ENCODE measurements at places on chromosomes 5 and 9.

DNA sequence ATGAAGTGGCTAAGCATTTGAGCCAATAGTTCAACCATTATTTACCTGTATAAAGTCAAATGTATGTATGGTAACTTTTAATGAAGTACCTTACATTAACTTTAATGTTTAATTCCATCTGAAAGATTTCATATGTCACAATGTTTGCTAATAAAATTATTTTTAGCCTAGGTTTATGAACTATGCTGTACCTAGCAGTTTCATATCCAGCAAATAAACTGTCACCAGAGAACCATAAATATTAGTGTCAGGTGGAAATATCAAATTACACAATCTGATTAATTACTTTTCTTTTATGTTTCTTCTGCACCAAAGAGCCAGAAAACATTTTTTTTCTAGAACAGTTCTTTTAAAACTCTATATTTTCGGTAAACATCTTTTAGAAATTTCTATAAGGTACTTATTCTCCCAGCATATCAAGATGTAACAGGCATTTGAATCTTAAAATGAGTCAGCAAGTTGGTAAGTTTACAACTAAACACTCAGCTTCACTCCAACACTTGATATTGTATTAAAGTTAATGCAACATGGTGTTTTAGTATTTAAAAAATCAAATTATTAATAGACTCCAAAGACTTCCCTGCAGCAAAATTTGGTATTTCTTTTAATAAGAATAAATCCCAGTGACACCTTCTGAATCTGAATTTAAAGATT lies 8.5 kb upstream of the CCDC192 start:
- no peak for DNase-seq

- no peak for DNase-seq
Observed at GRCh38 chr5:77943851-77944250, 167.7 kb upstream of the TBCA start.

DNA sequence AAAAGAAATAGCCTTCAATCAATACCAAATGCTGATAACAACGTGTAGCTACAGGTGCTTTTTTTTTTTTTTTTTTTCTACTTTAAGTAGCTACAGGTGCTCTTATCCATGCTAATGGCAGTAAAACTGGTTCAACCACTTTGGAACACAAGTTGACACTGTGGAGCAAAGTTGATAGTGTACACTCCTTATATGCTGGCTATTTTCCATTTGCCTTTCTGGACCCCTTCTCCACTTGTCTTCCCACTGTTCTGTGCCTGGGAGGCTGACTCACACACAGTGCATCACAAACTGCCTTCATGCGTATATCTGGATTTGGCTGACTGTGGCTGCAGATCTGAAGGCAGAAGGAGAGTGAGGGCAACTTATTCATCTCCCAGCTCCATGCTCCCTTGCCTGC lies 247.9 kb downstream of the MSX2 start:
- no peak for DNase-seq

GRCh38 chr5:90675222-90675621 lies 116.6 kb downstream of the ADGRV1 start:
- no peak for DNase-seq

- DNase-seq, result no peak
Observed at GRCh38 chr5:172666251-172666650, 25.2 kb downstream of the NEURL1B start.

DNA sequence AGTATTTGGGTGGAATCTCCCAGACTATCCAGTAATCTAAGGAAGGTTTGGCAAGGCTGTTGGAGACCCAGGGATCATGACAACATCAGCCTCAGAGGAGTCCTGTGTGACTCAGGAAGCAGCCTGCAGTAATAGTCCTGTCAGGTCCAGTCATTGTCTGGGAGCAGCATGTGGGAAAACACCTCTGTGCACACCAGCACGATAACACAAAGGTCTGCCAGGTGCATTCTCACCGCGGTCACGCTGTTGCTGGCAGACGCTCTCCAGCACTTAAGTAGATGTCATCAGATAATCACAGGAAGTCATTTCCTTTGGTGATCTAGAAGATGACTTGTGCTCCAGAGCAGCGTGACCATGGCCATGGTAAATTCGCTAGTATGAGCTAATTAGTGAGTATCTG lies 99.2 kb upstream of the IQGAP2 start:
- DNase-seq, result no peak

- no peak for DNase-seq
Observed at GRCh38 chr5:102531506-102531905, 32.7 kb upstream of the SLCO6A1 start.
